ENCODE measurements at places on chromosomes 16 and 17.

DNA sequence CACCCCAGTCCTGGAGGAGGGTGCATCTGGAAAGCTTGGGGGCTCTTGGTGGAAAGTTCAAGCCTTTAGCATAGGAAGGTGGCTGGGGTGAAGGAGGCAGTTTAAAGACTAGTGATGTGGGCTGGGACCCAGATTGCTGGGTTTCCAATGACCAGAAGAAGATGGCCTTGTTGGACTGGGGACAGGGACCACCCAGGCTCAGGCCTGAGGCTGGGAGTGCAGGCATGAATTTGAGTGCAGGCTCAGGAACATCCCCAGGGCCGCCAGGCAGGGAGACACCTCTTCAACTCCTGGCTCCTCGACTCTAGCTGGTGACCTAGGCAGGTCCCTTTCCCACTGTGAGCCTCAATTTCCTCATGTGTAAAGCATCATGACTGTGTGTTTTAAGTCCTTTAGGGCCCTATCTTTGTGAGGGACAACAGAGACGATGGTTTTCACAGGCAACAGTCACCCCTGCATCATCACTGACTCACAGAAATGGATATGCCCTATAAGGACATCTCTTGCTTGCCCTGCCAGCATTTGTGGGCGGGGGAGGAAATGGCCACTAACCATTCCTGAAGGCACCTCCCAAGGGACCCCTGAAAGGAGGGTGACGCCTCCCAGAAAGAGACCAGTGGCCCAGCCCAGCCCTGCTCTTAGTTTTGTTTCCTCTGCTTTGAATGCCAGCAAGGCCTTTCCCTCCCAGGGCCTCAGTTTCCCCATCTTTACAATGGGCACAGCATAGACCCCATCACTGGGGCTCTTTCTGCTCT is 11.1 kb downstream of the NLRC5 start:
- no peak for DNase-seq

DNA sequence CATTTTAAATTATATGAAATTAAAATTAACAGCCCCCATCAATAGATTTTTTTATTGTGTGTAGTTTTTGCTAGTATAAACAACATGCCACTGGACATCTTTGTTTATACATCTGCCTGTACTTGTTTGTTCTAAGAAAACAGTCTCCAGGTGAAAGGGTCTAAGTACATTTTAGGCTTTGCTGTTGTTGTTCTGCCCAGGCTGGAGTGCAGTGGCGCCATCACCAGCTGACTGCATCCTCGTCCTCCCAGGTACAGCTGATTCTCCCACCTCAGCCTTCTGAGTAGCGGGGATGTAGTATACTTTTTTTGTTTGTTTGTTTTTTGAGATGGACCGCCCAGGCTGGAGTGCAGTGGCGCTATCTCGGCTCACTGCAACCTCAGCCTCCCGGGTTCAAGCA is 25.5 kb downstream of the C17orf58 start:
- peak; percentile 31 for DNase-seq

DNA sequence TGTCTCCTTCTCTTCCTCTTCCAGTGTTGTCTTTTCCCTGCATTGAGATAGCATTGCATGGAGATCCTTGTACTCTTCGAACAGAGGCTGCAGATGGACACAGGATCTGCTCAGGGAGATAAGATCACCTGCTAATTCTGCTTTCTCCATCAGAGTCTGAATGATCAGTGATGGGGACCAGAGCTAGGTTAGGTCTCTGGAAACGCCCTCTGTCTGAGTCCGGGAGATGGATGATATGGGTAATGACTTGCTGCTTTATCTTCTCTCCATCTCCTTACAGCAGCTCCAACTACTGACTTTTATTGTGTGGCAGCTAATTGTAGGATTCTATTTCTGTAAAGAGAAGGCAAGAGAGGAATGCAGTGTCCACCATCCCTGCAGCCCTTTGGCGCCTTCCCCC is 435.6 kb downstream of the WWOX start:
- no peak for DNase-seq

DNA sequence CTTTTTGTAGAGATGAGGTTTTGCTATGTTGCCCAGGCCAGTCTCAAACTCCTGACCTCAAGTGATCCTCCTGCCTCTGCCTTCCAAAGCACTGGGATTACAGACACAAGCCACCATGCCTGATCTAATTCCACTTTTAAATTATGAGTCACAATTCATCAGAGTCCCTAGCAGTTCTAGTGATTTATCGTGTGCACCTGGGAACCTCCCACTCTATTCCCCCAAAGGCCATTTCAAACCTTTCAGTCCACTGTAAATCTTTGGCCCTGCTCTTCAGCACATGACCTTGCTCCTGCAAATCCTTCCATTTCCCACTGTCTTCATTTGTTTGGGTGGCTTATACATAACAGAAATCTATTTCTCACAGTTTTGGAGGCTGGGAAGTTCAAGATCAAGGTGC is 73.0 kb downstream of the HS3ST2 start:
- DNase-seq, result no peak

DNA sequence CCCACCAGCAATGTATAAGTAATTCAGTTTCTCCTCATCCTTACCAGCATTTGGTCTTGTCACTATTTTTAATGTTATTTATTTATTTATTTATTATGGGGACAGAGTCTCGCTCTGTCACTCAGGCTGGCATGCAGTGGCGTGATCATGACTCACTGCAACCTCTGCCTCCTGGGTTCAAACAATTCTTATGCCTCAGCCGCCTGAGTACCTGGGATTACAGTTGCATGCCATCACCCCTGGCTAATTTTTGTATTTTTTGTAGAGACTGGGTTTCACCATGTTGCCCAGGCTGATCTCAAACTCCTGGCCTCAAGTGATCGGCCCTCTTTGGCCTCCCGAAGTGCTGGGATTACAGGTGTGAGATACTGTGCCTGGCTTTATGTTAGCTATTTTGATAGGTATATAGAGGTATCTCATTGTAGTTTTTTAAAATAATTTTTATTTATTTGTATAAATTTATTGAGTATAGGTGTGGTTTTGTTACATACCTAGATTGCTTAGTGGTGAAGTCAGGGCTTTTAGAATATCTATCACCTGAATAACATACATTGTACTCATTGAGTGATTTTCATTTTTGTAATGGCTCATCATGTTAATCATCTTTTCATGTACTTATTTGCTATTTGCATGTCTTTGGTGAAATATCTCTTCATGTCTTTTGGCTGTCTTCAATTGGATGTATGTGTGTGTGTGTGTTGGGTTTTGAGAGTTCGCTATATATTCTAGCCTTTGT is 53.3 kb downstream of the TANC2 start:
- DNase-seq, result no peak

- no peak for DNase-seq
Observed at GRCh38 chr17:65356536-65356935, 204.9 kb downstream of the AXIN2 start.

- DNase-seq, result no peak
Observed at GRCh38 chr17:57010487-57010886, 32.6 kb downstream of the SCPEP1 start.

GRCh38 chr16:68071518-68071901 is 13.7 kb upstream of the NFATC3 start:
- no peak for DNase-seq

GRCh38 chr17:64702815-64703214 is 40.7 kb upstream of the SMURF2 start:
- no peak for DNase-seq
